ENCODE measurements at places on chromosomes 2 and 18.

DNA sequence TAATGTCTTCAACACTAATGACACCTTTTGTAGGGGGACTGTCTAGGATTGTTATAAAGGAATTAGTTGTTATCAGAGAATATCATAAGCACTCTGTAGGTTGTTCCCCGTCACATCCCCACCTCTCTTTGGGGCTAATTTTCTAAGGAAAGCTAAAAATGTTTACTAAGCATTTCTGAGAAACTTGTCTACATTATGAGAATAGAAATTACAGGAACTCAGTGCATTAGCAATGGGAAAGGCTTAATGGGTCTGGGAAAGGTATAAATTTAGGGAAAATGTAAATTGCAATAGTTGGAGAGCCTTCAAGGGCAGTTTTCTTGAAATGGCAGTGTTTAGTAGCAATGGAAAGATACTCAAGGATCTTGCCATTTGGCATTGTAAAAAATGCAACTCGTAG, 257.2 kb upstream of the NRP2 start:
- no peak for DNase-seq

DNA sequence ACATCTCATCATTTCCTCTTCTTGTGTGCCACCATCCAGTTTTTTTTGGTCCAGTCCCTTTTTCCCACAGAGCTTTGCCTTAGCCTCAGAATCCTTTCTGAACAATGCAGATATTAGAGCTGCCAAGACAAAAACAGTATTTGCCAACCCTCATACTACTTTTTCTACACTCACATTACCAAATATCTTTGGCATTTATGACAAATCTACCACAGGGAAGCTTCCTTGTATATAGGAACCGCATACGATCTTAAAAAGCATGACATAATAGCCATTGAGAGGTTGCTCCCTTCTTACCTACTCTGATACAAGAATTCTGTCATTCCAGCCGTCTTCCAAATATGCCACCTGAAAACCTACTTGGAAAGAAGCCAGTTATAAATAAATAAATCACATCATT, 9.4 kb downstream of the ZNF24 start:
- DNase-seq: no peak

DNA sequence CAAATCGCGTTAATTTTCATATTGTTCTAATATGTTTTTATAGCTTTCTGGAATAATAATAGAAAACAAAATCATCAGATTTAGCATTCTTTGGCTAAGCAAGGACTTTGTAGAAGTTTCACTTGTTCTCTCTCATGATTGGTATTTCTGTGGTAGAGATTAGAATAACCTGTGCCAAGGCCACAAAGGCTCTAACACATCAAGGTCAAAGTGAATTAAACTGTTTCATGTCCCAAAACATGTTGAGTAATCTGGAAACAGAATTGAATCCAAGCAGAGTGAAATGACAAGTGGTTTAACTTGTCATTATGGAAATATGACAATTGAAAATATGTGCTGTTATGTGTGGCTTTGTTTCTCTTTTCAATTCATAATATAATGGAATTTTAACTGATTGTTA, 617.4 kb downstream of the CCDC85A start:
- DNase-seq: no peak

DNA sequence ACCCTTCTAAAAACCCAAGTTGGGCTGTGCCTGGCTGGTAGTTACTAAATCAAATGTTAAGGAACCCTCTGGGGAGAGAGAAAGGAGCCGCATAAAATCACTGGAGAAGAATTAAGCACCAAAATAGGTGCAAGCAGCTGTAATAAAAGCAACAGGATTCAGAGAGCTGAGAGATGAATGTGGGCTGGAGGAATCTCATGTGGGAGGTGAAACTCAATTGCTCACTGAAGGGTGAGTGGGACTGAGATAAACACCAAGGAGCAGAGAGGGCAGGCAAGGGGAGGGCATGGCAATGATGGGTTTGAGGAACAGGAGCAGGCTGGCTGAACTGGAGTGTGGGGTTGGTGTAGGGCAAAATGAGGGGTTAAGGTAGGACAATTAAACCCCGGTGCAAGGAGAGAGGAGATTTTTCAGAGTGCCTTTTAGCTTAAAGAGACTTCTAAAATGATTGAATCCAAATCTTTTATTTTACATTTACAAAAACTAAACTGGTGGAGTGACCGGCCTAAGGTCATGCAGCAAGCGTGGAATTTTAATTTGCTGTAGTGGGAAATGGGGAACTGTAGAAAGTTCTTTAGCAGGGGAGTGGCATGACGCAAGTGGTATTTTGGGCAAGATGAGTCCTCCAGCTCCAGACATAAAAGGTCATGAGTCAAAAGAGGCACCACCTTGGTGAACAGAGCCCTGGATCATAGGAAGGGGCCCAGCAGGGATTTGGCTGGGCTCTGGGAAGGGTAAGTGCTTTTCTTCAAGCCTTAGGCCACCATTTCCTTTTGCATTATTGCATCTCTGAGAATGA, 10.5 kb downstream of the PLB1 start:
- DNase-seq: no peak

GRCh38 chr2:237171396-237171795, 85.7 kb downstream of the COPS8 start:
- no peak for DNase-seq

- DNase-seq: no peak
These were observed 78.4 kb downstream of the SETBP1 start for GRCh38 chr18:44758861-44759631.

DNA sequence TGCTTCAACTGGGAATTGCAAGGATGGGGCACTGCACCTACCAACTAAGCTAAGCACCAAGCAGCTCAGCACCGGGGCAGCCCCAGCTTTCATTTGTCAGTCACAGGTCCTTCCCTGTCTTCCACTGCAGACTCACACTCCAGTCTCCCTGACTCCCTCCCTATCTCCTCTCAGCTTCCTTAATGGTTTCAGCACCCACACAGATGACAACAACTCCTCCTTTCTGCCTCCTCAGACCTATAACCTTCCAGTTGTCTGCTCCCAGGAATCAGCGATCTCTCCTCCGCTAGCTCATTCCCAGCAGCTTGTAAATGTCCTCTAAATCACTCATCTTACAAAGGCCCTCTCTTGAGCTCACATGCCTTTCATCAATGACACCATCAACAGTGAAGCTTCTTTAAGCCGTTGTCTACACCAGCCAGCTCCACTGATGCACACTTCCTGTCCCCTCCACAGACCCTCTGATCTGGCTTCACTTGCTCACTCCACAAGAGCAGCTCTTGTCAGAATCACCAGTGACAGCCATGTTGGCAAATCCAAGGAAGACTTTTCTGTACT, 32.1 kb downstream of the CLASP1 start:
- no peak for DNase-seq

- no peak for DNase-seq
These were observed 242.0 kb downstream of the HDAC4 start for GRCh38 chr2:239158641-239159475.

- no peak for DNase-seq
These were observed 65.8 kb upstream of the HS6ST1 start for GRCh38 chr2:128384446-128384845.

DNA sequence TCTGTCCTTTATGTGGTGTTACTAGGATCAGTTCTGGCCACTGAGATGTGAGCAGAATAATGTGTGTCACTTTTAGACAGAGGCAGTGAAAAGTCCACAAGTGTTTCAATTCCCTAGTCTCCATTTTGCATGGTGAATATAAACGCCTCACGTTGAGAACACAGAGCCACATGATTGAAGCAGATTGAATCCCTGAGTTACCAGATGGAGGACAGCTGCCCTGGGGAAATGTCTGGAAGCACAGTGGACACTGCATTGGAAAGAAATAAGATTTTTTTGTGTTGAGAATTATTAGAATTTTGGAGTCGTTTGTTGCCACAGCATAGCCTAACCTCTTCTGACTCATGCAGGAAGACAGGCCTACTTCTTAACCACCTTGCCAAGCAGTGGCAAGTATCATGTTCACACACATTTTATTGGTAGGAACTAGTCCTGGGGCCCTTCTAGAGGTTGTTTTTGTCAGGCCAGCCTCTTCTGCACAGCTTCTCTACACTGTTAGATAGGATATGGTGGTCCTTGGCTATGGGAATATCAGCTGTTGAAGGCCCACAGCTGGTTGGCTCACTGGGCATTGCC, 188.6 kb downstream of the TMEM182 start:
- DNase-seq: no peak

GRCh38 chr18:1435487-1435886, 530.8 kb downstream of the ADCYAP1 start:
- DNase-seq: no peak

GRCh38 chr2:50707196-50707595, 324.7 kb downstream of the NRXN1 start:
- DNase-seq: no peak

DNA sequence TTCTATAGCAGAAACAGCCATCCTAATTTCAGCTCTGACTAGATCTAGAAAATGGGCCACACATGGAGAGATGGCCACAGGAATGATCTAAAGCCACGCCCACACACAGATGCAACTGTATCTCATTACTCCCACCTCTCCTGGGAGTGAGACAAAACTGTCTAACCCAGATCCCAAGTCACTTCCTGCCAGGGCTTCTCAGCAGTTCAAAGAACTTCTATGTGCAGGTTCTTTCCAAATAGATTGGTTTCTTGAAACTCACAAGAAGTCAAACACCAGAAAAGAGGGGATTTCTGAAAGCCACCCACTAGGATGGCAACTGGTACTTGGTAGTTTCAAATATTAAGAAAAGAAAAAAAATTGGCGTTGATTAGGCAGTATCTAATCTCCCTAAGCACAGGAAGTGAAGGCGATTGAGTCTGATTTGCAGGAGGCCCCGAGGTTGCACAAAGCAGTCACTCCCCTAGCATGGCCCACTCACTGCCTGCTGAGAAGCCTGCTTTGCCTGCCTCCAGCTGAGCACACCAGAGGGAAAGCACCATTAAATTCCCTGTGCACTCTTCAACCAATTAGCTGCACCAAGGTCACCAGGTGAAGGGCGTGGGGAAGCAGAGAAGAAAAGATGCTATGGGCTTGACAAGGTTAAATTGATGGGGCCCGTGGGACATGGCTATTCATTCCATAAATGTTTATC, 51.1 kb downstream of the PAPOLG start:
- DNase-seq: no peak

- no peak for DNase-seq
These were observed 21.0 kb downstream of the C1QL2 start for GRCh38 chr2:119137502-119137901.

GRCh38 chr2:9401646-9402371, 21.5 kb downstream of the ITGB1BP1 start:
- no peak for DNase-seq

DNA sequence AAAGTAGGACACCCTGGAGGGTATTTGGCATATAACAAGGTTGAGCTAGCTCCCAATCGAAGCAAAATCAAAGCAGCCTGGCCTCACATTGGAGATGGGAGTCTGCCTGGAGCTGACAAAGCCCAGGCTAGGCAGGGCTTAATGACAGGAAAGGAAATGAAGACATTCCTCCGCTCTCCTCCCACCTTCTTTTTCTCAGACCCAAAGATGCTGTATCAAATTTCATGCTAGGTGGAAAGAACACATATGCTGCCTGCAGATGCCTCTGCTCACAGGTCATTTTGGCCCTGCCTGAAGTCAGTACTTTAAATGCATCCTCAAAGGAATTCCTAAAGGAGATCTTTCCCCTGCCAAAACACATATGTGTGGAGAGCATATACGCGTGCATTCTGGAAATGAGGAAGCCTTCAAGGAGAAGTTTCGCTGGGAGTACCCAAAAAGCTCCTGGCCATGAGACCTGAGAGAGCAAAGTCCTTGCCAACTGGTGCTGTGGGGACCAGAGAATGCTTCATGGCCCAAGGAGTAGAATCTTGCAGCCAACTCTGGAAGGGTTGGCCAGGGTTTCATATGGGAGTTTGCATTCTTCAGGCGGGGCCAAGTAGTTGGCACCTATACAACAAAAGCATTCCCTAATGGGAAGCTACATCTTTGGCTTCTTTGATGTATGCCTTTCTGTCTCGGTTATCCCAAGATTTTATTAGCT, 88.0 kb downstream of the AQP4 start:
- no peak for DNase-seq

DNA sequence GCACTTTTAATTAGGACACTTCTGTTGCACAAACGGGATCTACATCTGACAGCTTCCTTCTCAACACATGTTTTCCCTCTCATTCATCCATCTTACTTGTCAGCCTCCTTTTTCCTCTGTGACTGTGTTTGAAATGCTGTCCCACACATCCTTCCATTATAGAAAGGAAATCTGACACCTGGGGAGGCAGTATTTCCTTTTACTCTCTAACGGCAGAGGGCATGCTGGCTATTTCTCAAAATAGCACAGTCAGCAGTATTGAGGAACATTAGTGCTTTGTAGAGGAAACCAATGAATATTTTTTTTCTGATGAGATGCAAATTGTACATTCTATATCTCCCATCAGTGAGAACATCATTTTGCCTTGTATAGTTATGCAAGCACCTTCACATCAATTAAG, 668.7 kb downstream of the SLC4A3 start:
- no peak for DNase-seq

DNA sequence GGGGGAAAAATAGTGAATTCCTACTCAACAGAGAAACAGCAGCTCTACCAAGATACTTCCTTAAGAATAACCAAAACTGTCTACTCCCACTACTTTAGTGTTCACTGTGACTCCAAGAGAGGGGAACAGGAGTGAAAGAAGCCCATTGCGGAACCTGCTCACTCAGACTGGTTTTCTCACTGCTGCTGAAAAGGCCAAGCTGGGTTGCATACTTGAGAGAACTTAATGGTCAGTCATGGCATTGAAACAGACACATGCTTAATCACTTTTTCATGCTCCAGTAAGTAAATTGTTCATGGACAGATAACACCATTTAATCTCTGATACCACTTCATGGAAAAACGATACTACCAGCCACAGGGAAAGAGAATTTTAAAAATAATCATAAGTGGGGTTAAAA, 35.7 kb upstream of the SLC8A1 start:
- no peak for DNase-seq

DNA sequence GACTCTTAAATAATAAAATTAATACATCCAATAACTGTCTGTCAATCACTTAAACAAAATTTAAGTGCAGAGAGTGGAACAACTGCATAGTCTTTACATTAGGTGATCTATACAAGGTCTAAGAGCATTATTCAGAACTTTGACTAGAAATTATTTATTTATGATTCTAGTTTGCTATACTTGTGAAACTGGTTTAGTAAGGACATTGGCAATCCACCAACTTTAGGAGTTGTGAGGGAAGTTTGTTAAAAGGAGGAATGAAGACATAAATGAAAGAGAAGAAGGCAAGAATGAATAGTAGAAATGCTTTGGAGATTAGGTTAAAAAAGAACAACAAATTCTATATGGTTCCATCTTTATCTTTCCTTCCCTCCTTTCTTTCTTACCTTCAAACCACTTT, 217.5 kb downstream of the GPD2 start:
- DNase-seq: no peak

DNA sequence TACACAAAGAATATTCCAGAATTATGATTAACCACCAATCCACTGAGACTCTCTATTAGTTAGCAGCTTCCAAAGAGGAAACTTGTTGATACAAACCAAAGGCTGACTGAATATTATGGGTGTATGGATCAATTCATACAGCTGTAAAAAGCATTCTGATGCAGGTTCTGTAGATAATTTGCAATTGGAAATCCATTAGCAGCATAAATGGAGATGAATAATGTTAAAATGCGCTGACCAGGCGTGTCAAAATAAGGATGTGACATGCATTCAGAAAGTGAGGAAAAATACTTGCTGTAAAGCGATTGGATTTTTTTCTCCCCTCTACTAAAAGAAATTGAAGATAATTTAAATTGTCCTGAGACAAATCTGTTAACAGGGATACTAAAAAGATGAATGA, 169.0 kb upstream of the DDX18 start:
- DNase-seq: no peak

Data from NCI-H1694 treated with DMSO at 0.1 percent for 48 hours (cell line).